ENCODE measurements at places on chromosomes 16 and 17.
A peak's percentile ranks its signal among the peaks of the same experiment; 100 is the strongest.

DNA sequence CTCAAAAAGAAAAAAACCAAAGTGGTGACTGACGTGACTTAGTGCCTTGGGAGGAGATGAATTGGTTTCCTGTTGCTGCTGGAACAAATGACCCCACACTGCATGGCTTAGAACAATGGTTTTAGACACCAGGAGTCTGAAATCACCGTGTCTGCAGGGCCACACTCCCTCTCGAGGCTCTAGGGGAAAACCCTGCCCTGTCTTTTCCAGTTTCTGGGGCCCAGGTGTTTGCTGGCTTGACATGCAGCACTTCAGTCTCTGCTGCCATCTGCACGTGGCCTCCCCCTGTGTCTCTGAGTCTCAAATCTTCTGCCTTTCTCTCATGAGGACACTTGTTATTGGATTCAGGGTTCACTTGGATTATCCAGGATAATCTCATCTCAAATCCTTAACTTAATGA, 323.8 kb upstream of the TNRC6C start:
- no peak for DNase-seq

DNA sequence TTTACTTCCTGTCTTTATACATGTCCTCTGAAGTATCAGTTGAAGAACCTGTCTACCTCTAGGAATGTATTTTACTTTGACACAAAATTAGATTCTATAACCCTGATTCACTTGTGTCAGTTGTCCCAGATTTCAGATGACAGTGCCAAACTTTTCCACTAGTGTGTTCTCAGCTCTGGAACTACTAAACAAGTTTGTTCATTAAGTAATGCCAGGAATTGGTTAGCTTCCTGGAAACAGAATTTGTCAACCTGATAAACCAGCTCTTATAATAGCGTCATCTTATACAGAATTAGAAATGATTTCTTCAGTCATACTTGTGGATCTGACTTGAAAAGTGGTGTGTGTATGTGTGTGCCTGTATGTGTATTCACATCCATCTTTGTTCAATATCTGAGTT, 7.4 kb downstream of the MAP3K3 start:
- DNase-seq: no peak

DNA sequence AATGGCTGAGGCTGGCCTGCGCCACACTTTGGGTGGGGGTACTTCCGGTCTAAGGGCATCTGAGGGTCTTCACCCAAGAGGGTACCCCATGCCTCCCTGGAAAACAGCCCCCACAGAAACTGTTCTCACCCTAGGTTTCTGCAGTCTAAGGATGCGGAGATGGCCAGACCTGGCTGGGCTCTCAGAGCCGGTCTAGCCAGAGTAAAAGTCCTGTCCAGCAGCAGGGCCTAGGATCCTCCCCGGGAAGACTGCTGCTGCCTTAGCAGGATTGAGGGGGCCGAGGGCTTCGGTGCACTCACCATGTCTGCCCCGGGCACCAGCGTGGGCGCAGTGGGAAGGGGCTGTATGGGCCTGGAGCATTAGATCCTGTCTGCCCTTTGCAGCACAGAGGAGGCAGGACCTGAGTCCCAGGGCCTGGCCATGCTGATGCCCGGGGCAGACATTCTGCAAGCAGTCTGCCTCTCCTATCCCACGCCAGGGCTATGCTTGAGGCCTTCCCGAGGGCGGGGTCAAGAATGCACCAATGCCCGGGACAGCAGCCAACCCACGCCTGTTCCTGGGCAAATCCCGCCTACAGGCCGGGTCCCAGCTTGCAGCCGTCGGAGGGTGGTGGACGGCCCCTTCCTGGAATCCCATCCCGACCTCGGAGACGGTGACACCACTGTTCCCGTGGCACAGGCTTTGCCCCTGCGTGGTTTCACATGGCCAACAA, 54.7 kb downstream of the CBFA2T3 start:
- DNase-seq: no peak

- no peak for DNase-seq
Observed at GRCh38 chr17:17349724-17350106, 46.5 kb downstream of the NT5M start.

DNA sequence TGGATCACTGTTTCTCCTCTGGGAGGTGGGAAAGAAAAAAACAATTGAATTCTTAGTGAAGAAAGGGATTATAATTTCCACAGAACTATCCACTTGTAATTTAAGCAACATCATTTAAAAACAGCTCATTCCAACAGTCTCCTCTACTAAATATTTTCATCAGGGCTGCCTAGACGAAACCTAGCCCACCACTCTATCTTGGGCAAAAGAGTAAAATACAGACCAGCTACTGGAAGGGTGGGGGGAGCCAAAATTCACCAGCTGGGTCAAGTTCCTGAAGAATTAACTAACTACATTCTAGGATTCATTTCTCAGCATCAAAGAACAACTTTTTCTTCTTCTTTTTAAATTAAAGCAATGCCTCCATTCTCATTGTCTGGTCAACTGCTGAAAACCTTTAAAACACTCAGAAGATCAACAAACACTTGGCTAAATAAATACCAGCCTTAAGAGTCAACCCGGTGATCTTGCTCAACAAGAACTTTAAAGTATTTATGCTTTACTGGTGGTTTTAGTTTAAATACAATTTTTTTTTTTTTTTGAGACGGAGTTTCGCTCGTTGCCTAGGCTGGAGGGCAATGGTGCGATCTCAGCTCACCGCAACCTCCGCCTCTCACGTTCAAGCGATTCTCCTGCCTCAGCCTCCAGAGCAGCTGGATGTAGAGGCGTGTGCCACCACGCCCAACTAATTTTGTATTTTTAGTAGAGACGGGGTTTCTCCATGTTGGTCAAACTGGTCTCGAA, 25.2 kb downstream of the KANSL1 start:
- DNase-seq: no peak

DNA sequence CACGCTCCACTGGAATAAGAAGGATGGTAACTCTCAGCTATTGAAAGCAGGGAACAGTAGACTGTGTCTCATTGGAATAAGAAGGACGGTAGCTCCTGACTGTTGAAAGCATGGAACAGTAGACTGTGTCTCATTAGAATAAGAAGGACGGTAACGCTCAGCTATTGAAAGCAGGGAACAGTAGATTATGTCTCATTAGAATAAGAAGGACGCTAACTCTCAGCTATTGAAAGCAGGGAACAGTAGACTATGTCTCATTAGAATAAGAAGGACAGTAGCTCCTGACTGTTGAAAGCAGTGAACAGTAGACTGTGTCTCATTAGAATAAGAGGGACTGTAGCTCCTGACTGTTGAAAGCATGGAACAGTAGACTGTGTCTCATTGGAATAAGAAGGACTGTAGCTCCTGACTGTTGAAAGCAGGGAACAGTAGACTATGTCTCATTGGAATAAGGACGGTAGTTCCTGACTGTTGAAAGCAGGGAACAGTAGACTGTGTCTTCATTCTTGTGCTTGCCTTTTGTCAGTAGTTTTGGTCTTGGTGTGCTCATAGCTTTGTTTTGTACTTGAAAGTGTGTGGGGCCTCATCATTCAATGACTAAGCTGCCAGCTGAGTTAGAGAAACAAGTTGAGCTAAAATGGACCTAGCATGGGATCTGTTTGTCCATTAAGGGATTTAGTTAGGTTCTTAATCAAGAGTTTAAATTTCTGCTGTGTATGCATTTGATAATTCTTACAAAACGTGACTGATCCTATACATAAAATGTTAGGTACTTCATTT, 58.5 kb downstream of the BANP start:
- no peak for DNase-seq

DNA sequence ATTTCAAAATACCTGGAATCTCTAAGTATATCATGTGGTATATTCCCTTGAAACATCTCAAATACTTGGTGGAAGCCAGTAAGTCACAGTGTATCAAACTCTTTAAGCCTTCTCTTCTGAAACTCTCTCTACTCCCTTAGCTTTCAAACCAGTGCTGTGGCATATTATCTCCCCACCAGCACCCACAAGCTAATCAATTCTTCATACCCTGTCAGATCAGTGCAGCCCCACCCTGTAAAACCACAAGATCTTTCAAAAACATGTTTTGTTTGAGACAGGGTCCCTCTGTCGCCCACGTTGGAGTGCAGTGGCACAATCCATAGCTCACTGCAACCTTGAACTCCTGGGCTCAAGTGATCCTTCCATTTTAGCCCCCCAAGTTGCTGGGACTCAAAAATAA, 91.6 kb upstream of the C17orf78 start:
- DNase-seq: no peak

- no peak for DNase-seq
Observed at GRCh38 chr16:69600202-69600601, 34.4 kb downstream of the NFAT5 start.

GRCh38 chr17:28750178-28751047, 6.6 kb downstream of the TRAF4 start:
- peak; percentile 77 for DNase-seq

DNA sequence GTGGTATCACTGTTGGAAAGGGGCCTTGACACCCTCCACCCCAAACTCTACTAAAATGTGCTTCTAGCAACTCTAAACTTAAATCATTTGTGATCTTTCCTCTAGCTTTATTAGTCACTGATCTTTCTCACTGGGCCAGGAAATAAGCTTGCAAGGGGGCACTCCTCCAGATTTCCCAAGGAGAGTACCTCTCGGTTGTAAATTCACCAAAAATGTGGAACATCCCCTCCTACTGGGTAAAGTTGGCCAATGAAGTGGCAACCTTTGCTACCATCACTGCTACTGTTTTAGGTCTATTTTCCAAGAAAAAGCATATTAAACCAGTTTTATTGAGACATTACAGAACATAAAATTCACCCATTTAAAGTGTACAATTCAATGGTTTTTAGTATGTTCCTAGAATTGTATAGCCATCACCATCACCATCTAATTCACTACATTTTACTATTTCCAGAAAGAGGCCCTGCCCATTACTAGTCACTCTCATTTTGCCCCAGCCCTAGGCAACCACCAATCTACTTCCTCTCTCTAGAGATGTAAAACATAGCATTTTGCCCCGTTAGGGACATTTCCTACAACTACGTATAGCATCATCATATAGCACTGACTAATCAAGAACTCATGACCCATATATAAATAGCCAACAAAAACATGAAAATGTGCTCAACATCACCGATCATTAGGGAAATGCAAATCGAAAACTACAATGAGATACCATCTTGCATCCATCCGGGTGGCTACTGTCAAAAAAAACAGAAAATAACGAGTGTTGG, 44.6 kb upstream of the ADCY9 start:
- DNase-seq: no peak

- DNase-seq: no peak
Observed at GRCh38 chr16:1197237-1197866, 27.7 kb downstream of the TPSG1 start.

GRCh38 chr16:50458667-50459495, 89.3 kb upstream of the NKD1 start:
- DNase-seq: no peak

- no peak for DNase-seq
Observed at GRCh38 chr17:335691-336090, 16.9 kb downstream of the RPH3AL start.

DNA sequence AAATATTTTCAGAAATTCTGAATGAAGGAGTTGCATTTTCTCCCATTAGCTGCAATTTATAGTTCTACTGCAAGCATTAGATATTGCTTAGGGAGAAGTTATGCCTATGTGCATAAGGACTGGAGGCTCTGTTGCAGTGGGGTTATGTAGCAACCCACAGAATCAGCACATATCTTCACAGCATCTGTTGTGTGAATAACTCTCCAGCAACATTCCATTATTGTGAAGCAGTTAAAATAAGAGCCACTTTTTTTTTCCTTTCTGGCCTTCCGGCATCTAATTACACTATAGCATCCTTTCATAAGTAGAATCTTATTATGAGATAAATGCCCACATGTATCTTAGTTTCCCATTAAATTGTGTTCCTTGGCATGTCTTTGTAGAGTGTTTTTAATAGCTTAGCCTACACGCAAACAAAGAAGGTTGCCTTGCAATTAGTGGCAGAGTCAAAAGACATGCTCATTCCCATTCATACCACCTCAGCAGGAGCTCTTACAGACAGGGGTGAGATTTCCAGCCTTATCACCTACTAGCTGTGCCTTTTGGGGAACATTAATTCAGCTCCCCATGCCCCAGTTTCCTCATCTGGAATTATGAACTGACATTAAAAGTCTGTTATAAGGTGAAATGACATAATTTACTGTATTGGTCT, 596.0 kb upstream of the GOT2 start:
- no peak for DNase-seq

DNA sequence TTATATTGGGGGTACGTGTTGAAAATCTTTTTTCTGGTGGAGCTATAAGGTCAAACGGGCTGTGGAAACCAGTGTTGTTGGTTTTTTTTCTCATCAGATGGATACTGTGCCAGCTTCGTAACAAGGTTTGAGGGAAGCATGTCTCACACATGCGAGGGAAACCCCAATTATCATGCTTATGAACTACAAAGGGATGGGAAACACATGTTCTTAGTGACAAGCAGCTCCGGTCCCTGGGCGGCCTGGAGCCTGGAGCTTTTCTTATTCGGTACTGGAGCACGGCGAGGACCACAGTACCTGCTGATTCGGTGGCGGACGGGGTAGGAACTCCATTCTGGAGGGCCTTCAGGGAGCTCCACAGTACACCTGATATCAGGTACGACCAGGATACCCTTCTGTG, 12.5 kb downstream of the SLC43A2 start:
- DNase-seq: no peak

GRCh38 chr17:30332057-30332542, 1.8 kb downstream of the TMIGD1 start:
- DNase-seq: no peak

DNA sequence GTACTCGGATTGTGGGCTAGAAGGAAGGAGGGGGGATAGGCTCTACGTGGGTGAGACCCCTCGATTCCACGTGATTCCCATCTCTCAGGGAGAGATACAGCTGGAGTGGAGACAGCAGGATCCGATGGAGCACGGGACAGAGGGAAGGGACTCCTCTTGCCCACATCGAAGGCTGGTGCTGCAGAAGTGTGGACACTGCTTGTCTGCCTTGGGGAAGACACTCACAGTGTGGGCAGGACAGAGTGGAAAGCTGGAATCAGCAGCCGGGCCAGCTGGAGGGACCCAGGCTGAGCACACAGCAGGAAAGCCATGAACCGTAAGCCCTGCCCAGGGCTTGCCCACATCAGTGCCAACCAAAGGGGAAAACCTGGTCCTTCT, 42.1 kb upstream of the RPH3AL start:
- DNase-seq: no peak

DNA sequence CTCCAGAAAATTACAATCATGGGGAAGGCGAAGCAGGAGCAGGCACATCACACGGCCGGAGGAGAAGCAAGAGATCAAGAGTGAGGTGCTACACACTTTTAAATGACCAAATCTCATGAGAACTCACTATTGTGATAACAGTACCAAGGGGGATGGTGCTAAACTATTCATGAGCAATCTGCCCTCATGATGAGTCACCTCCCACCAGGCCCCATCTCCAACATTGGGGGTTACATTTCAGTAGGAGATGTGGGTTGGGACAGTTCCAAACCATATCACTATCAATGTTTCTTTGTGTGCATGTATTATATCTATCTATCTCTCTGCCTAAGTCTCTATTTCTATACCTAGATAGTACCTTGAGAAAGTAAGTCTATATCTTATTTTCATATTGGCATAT, 724.8 kb downstream of the CDH11 start:
- DNase-seq: no peak
